ENCODE measurements at places on chromosomes 3 and 15.

DNA sequence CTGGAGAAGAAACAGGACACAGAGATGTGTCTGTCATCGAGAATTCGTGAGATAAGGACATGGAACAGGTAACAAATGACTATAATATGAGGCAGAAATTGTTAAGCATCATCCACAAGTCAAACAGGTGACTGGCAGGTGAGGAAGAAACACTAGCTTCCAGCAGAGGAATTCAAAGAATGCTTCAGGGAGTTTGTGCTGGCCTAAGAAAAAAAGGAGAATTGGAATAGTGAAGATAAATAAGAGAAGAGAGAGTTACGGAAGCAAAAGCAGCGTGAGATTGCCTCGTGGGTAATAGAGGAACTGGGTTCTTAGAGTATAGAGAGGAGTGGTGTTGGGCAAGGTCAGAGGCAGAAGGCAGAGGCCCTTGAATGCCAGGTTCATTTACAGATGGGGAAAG is 22.9 kb upstream of the FGF12 start:
- H3K4me3 ChIP-seq, result no peak overlapping the region
- H3K27me3 ChIP-seq, result no peaks in the 10 kb centered on the region
- DNase-seq, result no peak
- H3K27ac ChIP-seq, result no peak overlapping the region
- no peaks in the 10 kb centered on the region for H3K4me1 ChIP-seq
- H3K36me3 ChIP-seq, result no peaks in the 10 kb centered on the region

GRCh38 chr15:93129702-93130488 is 40.9 kb upstream of the RGMA start:
- H3K27me3 ChIP-seq, result no peaks in the 10 kb centered on the region
- H3K4me1 ChIP-seq, result no peaks in the 10 kb centered on the region
- DNase-seq, result no peak
- no peaks in the 10 kb centered on the region for H3K36me3 ChIP-seq
- H3K27ac ChIP-seq, result no peak overlapping the region

GRCh38 chr3:38647217-38647970 is 2.1 kb downstream of the SCN5A start:
- DNase-seq, result no peak
- no peaks in the 10 kb centered on the region for H3K4me1 ChIP-seq
- no peak overlapping the region for H3K4me3 ChIP-seq
- no peaks in the 10 kb centered on the region for H3K36me3 ChIP-seq

DNA sequence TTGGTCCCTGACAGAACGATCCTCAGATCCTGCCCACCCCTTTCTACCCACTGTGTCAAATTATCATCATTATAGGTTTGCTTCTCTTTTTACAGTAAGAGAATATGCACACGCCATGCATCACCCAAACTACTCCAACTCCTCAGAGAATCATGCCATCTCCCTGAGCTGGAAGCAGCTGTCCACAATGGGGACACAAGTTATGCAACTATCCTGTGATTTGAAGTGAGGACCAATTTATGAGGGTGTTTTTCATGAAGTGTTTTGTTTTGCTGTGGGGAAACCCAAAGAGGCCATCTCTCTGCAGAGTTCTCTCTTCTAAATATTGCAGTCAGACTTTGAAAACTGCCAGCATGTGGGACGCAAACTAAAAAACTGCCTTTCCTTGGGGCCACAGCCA is 35.8 kb upstream of the TNFSF10 start:
- H3K27me3 ChIP-seq, result no peaks in the 10 kb centered on the region
- H3K4me3 ChIP-seq, result no peak overlapping the region

GRCh38 chr3:194315965-194316361 is 35.2 kb downstream of the CPN2 start:
- H3K4me1 ChIP-seq, result no peaks in the 10 kb centered on the region
- H3K36me3 ChIP-seq, result no peaks in the 10 kb centered on the region
- DNase-seq, result no peak
- no peaks in the 10 kb centered on the region for H3K27me3 ChIP-seq
- no peak overlapping the region for H3K27ac ChIP-seq

DNA sequence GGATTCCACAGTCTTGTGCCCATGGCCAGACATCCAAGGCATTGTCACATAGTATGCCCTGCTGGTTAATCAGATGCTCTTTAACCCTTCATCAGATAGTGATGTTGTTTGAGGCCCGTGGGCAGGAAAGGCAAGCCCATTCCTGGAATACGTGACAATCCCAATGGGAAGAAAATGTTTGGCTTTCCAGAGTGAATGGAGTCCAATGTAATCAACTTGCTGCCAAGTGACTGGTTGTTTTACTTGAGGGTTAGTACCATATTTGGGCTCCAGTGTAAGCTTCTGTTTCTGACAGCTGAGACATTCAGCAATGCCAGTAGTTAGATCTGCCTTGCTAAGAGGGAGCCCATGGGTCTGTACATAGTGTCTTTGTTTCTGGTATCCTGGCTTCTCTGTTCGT is 31.3 kb downstream of the RPL39L start:
- H3K27ac ChIP-seq, result peak overlapping the region; percentile 85
- no peak overlapping the region for H3K4me3 ChIP-seq
- no peaks in the 10 kb centered on the region for H3K36me3 ChIP-seq
- H3K27me3 ChIP-seq, result no peaks in the 10 kb centered on the region

GRCh38 chr3:143443851-143444331 is 324.3 kb downstream of the CHST2 start:
- H3K4me3 ChIP-seq, result no peak overlapping the region
- no peaks in the 10 kb centered on the region for H3K27me3 ChIP-seq
- no peaks in the 10 kb centered on the region for H3K36me3 ChIP-seq
- DNase-seq, result peak; percentile 64
- peaks cover 2% of the 10 kb centered on the region for H3K4me1 ChIP-seq

GRCh38 chr3:37132334-37132733 is 42.0 kb downstream of the LRRFIP2 start:
- DNase-seq, result no peak
- no peaks in the 10 kb centered on the region for H3K36me3 ChIP-seq
- H3K27me3 ChIP-seq, result no peaks in the 10 kb centered on the region
- no peak overlapping the region for H3K27ac ChIP-seq
- no peak overlapping the region for H3K4me3 ChIP-seq

DNA sequence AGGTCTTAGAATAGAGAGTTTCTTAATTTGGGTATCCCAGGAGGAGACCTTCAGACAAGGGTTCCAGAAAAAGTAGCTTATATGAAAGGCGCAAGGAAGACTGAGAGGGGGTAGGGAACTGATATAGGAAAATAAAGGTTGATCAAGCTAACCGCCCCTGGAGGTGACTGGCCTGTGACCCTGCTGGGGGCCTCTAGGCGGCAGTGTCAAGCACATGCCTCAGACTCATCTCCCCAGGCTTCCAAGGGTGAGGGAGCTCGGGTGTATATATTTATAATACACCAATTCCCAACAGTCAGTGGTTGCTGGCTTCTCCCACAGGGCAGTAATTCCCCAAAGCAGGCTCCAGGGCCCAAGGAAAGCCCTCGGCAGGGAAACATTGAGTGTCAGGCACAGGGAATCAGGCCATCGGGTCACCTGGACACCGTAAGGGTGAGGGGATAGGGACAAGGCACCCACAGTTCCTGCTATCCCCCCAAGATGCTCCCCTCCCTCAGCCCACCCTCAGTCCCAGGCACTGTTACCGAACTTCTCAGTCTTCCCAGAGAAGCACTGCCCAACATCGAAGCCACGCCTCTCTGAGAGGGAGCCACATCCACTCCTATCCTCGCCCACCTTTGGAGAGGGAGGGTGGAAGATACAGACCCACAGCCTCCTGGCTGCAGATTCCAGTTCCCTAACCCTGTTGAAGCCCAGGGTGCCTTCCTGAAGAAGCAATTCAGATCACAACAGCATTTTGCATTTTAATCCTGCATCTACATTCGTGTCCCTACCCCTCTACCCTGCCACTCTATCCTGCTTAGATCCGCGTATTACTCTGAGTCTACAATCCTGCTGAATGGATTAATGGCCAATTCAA is 19.5 kb upstream of the CAV3 start:
- no peak for DNase-seq
- no peaks in the 10 kb centered on the region for H3K4me1 ChIP-seq
- no peaks in the 10 kb centered on the region for H3K27me3 ChIP-seq
- H3K36me3 ChIP-seq, result no peaks in the 10 kb centered on the region
- no peak overlapping the region for H3K27ac ChIP-seq
- no peak overlapping the region for H3K4me3 ChIP-seq

DNA sequence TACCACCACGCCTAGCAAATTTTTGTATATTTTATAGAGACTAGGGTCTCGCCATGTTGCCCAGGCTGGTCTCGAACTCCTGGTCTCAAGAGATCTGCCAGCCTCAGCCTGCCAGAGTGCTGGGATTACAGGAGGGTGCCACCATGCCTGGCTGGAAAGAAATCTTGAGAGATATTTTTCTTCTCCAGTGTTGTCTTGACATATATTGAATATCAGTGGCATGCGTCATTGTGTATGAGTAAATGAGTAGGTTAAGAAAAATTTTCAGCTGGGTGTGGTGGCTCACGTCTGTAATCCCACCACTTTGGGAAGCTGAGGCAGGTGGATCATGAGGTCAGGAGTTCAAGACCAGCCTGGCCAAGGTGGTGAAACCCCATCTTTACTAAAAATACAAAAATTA is 3.5 kb upstream of the PIF1 start:
- no peaks in the 10 kb centered on the region for H3K36me3 ChIP-seq
- no peaks in the 10 kb centered on the region for H3K27me3 ChIP-seq
- H3K4me1 ChIP-seq, result no peaks in the 10 kb centered on the region
- H3K4me3 ChIP-seq, result no peak overlapping the region
- no peak for DNase-seq

GRCh38 chr15:62914461-62915079 is 128.0 kb upstream of the TPM1 start:
- peaks cover 2% of the 10 kb centered on the region for H3K27me3 ChIP-seq
- no peaks in the 10 kb centered on the region for H3K4me1 ChIP-seq
- H3K4me3 ChIP-seq, result no peak overlapping the region
- H3K27ac ChIP-seq, result no peak overlapping the region

DNA sequence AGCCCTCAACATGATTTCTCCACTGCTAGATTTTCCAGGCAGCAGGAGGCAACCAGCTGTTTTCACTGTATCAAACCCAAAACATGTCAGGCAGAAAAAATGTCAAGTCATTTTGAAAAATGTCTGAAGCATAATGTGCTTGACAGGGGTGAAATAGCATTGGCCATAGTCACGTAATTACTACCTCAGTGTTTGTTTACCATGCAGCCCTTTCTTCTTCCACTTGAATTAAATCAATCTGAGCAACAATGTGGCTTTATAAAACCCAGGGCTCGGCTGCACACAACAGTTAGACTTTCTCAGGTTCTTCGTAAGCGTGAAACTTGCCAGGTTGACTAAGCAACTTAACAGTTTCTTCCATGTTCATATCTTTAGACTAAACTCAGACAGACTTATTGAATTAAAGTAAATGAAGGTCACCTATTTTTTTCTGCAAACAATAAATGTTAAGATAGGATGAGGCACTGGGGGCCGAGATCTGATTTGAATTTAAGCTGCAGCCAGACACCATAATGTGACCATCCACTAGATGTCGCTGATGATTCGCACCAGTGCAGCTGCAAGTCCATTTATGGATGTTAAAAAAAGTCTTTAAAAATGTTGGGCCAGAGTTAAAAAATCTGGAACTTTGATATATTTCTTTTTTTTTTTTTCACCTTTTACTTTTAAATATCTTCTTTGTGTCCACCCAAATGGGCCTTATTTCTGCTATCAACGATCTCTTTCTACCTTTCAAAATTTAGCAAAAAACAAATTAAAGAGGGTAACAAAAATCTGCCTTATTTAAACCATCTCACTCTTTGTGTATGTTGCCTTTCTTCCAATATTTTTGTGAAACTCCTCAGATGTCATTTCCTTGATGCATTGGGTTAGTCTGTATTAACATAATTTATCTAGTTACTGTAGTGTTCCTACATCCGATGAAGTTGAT is 305.9 kb downstream of the CACNA2D3 start:
- no peak overlapping the region for H3K27ac ChIP-seq
- H3K4me3 ChIP-seq, result no peak overlapping the region
- DNase-seq, result no peak
- H3K27me3 ChIP-seq, result no peaks in the 10 kb centered on the region
- H3K4me1 ChIP-seq, result no peaks in the 10 kb centered on the region

DNA sequence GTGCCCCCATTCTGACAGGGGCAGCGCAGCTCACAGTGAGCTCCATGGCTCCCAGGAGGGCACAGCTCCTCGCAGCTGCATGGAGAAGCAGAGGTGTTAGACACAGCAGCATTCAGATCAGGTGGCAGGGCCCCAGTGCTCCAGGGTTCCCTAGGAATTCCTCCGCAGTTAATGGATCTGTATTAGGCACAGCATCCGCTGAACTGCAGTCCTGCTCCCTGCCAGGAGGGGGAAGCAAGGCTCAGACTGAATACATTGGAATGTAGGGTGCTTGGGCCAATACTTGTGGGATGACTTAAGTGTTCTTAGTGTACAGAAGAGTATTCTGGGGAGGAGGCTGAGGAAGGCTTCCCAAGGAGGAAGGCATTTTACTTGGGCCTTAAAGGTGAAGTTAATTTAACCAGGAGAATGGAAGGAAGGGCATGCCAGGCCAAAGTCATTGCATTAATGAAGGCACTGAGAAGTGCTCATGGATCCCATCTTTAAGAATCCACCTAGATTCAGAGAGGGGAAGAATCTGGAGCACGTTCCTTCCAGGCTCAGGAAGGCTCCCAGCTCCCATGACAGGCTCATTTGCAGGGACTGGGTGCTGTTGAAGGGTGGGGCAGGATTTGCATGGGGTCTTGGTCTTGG is 111.6 kb downstream of the RAB11A start:
- DNase-seq, result peak; percentile 77
- no peaks in the 10 kb centered on the region for H3K4me1 ChIP-seq
- H3K27me3 ChIP-seq, result no peaks in the 10 kb centered on the region
- H3K36me3 ChIP-seq, result no peaks in the 10 kb centered on the region
- H3K27ac ChIP-seq, result no peak overlapping the region

GRCh38 chr15:61205346-61205921 is 23.7 kb downstream of the RORA start:
- peak overlapping the region; percentile 88 for H3K27ac ChIP-seq
- no peaks in the 10 kb centered on the region for H3K36me3 ChIP-seq
- H3K4me1 ChIP-seq, result no peaks in the 10 kb centered on the region
- peak overlapping the region; percentile 45 for H3K4me3 ChIP-seq
- DNase-seq, result no peak
- no peaks in the 10 kb centered on the region for H3K27me3 ChIP-seq

GRCh38 chr3:146334151-146334550 is 83.2 kb upstream of the PLSCR4 start:
- no peak overlapping the region for H3K27ac ChIP-seq
- H3K4me1 ChIP-seq, result no peaks in the 10 kb centered on the region
- no peak overlapping the region for H3K4me3 ChIP-seq
- no peaks in the 10 kb centered on the region for H3K27me3 ChIP-seq
- H3K36me3 ChIP-seq, result no peaks in the 10 kb centered on the region

- no peak overlapping the region for H3K4me3 ChIP-seq
- no peaks in the 10 kb centered on the region for H3K27me3 ChIP-seq
- no peaks in the 10 kb centered on the region for H3K4me1 ChIP-seq
- H3K36me3 ChIP-seq, result no peaks in the 10 kb centered on the region
- H3K27ac ChIP-seq, result no peak overlapping the region
Measured at GRCh38 chr15:100098705-100099104, 243.1 kb downstream of the ADAMTS17 start.

GRCh38 chr15:51971032-51971374 is 575 bp downstream of the LEO1 start:
- H3K36me3 ChIP-seq, result no peaks in the 10 kb centered on the region
- H3K4me3 ChIP-seq, result peak overlapping the region; percentile 56
- no peaks in the 10 kb centered on the region for H3K4me1 ChIP-seq
- no peaks in the 10 kb centered on the region for H3K27me3 ChIP-seq

- H3K36me3 ChIP-seq, result no peaks in the 10 kb centered on the region
- H3K4me3 ChIP-seq, result no peak overlapping the region
- no peaks in the 10 kb centered on the region for H3K27me3 ChIP-seq
- DNase-seq, result no peak
- H3K4me1 ChIP-seq, result no peaks in the 10 kb centered on the region
- H3K27ac ChIP-seq, result no peak overlapping the region
Measured at GRCh38 chr3:40876009-40876408, 323.3 kb upstream of the CTNNB1 start.

Measured in aorta (tissue), 5 donors.